ENCODE measurements at places on chromosomes 1 and 21. TPM values are rescaled to one million over a fixed set of nuclear protein-coding genes. Genes with fewer than 3 reads are reported as not detected.

HAPLN2 gene
- total RNA-seq: not detected

HES4 gene
- 41.0 TPM for total RNA-seq

CHI3L1 gene
- not detected for total RNA-seq

DNA sequence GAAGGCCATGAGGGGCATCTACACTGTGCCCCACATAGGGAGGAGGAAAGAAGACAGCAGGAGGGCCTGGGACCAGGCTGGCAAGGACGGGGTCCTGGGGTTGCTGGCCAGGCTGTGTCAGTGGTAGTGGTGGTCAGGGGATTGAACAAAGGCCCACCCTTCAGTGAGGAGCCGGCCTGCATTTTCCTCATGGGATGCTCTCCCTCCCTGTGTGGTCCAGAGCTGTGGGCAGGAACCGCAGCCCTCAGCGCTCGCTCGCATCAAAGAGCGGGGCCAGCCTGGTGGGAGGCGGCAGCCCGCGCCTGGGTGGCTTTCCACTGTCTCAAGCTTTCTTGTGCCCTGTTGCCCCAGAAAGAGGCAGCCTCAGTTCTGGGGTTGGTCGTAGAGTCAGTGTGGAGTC, 24.8 kb downstream of the LHX4 start:
- peaks cover 7% of the 10 kb centered on the region for H3K27me3 ChIP-seq
- no peaks in the 10 kb centered on the region for H3K36me3 ChIP-seq
- no peak overlapping the region for H3K4me3 ChIP-seq
- DNase-seq: no peak
- no peak overlapping the region for H3K27ac ChIP-seq

- DNase-seq: no peak
- H3K4me3 ChIP-seq: no peak overlapping the region
Observed at GRCh38 chr1:27397749-27398148, 5.3 kb downstream of the GPR3 start.

- DNase-seq: no peak
- peaks cover 15% of the 10 kb centered on the region for H3K4me1 ChIP-seq
- no peak overlapping the region for H3K4me3 ChIP-seq
- H3K27ac ChIP-seq: no peak overlapping the region
- H3K27me3 ChIP-seq: no peaks in the 10 kb centered on the region
Observed at GRCh38 chr1:205443585-205444299, 12.1 kb downstream of the BLACAT1 start.

- no peak for DNase-seq
- H3K27ac ChIP-seq: no peak overlapping the region
- H3K36me3 ChIP-seq: no peaks in the 10 kb centered on the region
- no peaks in the 10 kb centered on the region for H3K4me1 ChIP-seq
- H3K27me3 ChIP-seq: no peaks in the 10 kb centered on the region
Observed at GRCh38 chr1:97077221-97077620, 355.6 kb downstream of the PTBP2 start.
